Stimulated activated CD8-positive, alpha-beta memory T cell treated with anti-CD3 and anti-CD28 coated beads, Interleukin-15, amount 100 ng/mL, for 24 hours (primary cell): ENCODE measurements at places on chromosomes 4 and X.

DNA sequence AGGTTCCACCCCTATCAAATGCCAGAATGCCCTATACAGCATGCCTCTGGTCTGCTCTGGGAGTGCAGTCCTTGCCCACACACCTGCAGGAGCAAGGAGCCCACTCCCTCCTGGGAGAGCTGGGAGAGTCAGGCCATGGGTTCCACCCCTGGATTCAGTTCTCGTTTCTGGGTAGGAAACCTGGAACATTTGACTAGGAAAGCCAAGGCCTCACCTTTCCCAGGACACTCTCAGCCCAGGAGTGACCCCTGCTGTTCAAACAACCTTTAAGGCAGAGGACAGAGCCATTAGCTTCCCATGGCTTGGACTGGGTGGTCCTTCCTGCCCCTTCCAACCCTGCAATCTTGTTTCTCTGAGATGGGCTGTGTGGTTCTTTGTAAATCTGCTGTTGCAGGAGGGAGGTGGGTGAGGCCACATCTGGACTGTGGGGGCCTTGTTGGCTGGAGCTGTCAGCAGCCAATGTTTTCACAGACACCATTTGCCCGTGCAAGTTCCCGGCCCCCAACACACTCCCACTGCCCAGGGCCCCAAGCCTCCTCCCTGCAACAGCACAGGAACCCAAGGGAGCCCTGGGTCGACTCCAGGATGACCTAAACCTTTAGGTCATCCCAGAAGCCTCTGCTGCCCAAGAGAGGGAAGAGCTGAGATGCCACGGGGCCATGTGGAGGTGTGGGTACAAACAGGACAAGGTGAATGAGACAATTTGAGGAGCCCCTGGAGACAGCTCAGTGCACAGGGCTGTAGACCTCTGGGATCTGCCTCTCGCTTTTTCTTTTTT is 104.4 kb downstream of the PJA1 start:
- no peak for DNase-seq

GRCh38 chrX:108025954-108026600 is 18.8 kb upstream of the VSIG1 start:
- no peak for DNase-seq

- DNase-seq, result no peak
Observed at GRCh38 chr4:174873931-174874330, 44.2 kb upstream of the ADAM29 start.

- no peak for DNase-seq
Observed at GRCh38 chr4:92305878-92306520, 2.2 kb downstream of the GRID2 start.

DNA sequence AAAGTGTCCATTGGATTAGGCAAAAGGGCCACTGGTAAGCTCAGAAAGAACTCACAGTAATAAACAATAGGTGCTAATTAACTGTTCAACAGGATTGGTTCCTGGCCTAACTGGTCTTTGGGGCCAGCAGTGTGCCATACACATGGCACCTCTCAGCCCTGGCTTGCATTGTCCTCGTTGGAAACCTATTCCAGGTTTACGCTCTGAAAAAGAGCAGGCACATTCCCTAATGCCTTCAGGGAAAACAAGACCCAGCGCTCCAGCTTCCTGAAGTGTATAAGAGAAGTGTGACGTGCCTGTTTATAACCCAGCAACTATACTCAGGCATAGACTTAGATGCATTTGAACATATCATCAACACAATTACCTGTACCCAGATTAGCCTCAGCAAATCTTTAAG is 51.9 kb upstream of the RBM47 start:
- DNase-seq, result no peak

- DNase-seq, result no peak
Observed at GRCh38 chrX:23228950-23229448, 105.7 kb upstream of the PTCHD1 start.

DNA sequence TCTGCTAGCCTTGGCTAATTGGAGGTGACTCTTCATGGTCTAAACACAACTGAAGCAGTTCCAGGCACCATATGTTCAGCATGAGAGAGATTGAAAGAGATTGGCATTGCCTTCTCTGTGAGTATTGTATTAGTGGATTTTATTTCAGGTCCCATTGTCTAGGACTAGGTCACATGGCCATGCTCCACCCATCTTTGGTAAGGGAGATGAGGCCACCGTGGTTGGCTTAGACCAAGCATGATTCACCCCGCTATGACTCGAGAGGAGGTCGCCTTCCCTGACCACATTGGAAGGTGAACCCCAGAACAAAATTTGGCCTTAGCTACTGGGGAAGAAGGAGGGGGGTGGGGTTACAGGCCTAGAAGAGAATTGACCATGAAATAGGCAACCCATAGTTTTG is 109.9 kb upstream of the BCOR start:
- no peak for DNase-seq
